ELR (cell line): ENCODE measurements at places on chromosomes 2 and 18.

- DNase-seq = no peak
Observed at GRCh38 chr2:41937921-41938708, 109.7 kb upstream of the PKDCC start.

DNA sequence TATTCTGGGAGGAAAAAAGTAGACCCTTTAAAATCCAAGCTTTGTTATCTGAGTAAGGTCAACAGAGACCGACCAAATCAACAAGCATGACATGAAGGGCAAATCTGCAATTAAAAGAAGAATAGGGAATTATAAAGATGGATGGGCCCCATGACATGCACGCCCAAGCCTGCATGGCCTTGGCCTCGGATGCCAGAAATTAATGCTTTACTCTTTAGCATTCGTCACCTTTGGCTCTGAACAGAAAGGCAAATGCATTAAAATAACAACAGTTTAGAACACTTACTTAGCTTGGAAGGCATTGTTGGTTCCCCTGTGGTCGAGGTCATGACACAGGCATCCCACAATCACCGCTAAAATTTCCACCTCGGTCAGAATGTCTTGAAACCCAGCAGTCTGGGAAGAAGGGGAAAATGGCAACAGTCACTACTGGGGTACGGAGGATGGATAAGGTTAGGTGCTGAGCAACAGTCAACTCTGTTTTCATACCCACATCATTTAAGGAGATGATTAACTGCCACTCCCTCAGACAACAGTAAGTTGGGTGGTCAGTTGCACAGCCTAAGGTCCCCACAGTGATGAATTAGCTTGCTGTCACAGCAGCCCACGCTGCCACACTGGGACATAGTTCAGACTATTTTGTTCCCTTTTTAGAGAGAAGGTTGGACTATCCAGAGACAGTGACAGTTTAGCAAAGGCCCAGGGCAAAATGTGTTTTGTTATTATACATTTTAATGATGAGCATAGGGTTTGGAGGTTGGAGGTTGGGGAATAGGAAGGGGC is 319.1 kb downstream of the AGPS start:
- DNase-seq = no peak

DNA sequence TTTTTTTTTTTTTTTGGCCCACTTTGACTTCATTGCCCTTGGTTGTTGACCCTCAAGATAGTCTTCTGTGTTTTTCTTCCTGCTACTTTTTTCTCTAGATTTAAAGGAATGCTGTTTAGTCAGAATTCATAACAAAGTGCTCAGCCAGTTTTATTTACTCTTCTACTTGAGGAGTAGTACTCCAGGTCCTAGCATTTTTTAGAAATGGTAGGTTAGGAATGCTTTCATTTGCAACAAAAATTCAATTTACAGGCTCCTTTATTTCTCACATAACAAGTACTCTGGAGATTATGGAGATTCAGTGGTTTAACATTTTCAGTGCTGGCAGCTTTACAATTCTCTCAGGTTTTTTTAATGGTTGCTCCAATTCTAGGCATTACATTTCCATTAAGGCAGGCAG is 58.2 kb downstream of the KIAA1328 start:
- no peak for DNase-seq

DNA sequence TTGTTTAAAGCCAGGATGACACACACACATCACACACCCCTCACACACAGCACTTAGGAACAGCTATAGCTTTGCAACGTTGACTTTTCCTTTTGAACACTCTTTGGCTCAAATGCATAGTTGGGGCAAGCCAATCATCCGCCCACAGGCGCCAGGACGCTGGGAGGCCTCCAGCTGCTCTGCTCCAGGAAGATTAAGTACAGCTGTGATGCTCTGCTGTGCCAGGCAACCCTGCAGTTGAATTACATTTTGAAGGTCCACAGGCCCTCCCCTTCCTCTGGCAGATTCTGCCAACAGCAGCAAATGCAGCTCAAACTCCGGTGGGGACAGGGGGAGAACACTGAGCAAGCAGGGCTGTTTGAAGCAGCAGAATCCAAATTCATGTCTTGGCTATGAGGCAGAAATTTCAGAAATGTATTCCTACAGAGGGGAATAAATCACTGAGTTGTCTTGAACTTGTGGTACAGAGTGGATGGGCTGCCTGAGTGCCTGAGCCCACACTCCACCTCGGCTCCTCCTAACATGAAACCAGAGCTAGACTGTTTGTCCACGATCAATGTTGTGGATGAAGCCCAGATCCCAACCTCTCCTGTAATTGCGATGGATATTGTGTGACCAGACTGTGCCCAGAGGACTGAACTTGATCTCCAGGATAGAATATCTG is 86.5 kb upstream of the PPP1CB start:
- no peak for DNase-seq

- no peak for DNase-seq
Observed at GRCh38 chr2:126899616-126900185, 1.0 kb downstream of the TEX51 start.

DNA sequence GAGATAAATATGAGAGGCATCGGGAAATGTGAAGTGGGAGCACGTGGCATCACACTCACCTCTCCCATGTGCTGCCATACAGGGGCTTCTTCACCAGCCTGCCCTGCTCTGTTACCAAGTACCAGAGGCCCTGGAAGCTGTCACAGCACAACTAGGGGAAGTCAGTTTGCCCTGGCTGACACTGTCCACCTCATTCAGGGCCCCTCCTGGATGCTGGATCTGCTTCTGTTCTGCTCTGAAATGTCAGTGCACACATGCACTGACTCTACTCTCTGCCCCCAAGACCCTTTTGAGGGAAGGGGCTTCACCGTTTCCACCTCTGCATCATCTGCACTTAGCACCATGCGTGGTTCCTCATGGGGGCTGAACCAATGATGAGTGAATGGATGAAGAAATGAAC is 311.1 kb downstream of the EN1 start:
- no peak for DNase-seq

GRCh38 chr2:215621381-215621780 is 185.5 kb upstream of the FN1 start:
- no peak for DNase-seq

- no peak for DNase-seq
Observed at GRCh38 chr18:35827903-35828275, 144.6 kb upstream of the RMP24 start.

DNA sequence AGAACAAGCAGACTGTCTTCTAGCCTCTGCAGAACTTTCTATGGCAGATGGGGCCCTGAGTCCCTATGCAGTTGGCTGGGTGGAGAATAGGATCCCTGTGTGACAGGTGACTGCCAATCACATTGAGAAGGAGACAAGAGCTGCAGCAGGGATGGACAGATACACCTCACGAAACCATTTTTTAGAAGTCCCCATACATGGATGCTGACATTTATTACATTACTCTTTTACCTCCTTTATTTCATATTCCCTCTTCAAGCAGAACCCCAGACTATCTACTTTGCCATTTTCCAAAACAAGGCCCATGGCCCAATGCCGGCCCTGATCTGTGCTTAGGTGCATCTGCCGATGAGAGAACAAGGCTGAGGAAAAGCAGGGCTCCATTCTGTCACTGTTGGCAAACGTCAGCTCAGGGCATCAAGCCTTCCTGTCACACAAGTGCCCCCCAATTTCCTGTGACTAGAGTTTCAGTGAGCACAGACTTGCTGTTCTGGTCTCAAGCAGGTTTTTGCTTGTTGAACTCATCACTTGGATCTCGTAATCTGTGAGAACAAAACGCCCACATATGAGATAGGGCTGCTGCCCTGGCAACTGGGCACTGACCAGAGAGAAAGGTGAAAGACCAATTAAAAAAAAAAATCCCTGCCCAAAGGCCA is 35.8 kb downstream of the LOXHD1 start:
- DNase-seq = no peak

DNA sequence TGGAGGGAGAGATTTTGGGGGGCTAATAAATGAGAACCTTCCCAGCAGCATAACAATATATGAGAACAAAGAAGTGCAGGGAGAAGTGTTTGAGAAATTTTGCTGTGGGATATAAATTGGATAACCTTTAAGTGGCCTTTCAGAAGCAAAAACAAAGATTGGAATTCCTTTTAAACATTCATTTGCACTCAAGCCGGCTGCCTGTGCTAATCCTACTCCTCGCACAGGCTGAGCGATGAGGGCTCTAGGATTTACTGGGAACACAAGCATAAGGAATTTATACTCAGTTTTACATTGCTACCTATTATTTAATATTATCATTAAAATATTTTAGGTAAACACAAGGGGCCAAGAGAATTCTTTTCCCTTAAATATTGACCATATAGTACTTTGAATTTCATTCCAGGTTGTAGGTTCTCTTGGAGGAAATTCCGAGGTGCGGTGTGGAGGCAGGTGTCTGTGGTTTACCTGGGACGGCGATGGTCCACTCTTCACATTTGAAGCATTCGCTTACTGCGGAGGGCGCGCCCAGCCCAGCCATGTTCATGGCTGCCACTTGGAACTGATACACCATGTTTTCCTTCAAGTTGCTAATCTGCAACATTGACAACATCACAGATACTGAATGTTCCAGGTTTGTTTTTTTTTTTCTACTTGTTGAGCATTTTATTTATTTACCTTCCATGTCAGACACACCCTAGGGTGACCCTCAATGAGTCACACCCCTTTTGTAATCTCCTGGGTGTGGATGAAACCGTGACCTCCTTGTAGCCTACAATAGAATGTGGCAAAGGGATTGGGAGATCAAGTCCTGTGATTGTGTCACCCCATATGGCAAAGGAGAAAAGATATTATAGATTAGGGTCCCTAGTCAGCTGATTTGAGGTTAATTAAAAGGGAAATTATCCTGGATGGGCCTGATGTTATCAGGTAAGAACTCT is 100.1 kb downstream of the MYOM1 start:
- DNase-seq = peak; percentile 37

GRCh38 chr2:57022496-57022895 is 838.7 kb downstream of the CCDC85A start:
- DNase-seq = peak; percentile 3

DNA sequence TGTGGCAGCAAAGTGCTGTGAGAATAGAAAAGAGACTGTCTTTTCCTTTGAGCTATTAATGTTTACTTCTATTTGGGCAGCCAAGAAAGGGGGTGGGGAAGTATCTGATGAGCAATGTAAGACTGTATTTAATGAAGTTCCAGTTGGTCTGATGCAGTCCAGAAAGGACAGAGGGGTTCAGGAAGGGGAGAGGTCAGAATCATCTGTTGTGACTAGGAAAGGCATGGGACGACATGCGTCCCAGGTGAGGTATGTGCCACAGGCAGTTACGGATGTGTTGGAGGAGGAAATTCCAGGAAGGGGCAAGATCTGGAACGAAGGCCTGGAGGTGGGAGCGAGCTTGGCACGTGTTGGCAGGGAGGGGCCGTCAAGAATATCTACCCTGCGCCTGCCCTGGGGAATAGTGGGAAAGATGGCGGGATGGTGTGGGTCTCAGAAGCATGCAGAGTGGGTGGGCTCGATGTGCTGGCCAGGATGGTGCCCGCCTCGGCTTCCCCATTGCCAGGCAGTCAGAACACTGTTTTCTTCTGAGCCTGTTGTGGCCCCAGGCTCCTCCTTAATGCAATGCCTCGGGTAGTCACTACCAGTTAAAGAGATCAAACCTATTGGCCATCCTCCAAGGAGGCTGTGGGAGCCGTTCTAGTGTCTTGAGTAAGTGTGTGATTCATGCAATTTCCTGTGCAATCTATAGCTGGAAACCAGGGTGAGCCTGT is 57.8 kb upstream of the TXNDC2 start:
- DNase-seq = peak; percentile 100

GRCh38 chr2:111210036-111210435 is 89.3 kb downstream of the BCL2L11 start:
- DNase-seq = no peak

DNA sequence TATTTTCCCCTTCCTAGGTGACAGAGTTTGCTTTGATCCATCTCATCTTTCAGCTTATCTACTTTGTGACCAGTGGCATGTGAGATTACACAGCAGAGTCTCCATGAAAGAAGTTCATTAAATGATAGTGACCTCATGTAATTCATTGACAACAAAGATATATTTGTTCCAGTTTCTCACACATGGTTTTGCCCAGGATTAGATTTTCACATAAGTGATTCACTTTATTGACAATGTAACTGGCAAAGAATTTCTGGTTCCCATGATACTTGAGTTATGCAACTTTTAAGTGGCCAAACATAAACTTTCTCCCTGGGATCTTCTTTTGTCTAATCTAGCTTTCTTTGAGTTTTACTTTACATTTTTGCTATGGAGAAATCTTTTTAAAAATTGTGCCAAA is 50.0 kb downstream of the MC4R start:
- DNase-seq = no peak

DNA sequence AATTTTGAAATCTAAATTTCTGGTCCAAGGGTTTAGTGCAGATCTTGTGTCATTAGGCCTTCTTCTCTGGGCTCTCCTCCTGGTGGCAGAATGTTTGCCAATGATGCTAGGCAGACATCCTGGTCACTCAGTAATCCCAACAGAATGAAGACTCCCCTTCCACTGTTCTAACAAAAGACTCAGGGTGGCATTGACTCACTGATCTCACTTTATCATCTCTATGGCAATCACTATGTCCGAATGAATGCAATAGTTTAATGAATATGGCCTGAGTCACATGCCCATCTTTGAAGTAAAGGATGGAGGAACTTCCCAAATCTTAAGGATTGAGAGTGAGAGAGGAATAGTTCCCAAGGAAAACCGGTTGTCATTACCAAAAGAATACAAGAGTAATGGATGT is 261.1 kb downstream of the KCNE4 start:
- no peak for DNase-seq

DNA sequence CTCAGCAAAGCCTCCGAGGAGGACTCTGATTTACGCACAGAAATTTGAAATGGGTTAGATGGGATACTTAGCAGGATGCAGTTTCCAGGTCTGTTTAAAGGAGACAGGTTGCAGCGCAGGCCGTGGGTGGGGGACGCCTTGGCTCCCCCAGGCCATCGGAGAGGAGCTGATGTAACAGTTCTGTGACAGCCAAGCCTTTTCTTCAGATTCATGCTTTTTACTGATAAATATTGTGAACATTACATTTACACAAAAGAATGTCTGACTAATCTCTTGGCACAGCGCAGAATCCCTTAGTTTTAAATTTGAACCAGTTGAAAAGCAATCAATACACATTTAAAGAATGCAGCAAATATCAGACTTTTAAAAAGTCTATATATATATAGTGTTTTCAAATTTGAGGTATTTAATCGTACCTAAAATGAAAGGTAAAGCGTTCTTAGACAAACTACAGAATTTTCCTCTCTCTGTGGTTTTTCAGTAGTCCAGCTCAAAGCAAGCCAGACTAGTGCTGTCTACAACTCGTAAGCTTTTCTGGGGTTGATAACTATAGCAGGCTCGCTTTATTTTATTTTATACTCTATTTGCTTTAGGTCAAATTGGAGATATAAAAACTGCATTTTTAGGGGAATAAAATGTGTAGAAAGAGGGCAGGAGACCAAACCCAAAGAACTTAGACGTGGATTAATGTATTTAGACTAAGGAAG is 221.9 kb downstream of the PIEZO2 start:
- peak; percentile 69 for DNase-seq

DNA sequence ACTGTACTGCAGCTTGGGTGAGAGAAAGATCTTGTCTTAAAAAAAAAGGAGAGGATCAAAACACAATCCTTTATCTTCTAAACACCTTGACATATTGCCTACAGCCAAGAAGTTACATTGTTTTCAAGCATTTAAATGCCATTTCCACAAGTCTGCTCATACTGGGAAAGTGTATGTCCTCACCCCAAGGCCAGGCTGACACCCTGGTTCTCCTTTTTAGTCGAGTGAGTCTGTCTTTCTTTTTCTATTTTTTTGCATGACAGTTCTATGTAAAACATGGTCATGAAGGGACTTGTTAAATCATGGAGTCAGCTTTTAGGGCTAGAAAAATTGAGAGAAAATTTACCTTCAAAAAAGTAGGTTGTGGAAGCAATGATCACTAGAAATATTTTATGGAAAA is 233.3 kb downstream of the FAM210A start:
- no peak for DNase-seq

GRCh38 chr18:23479829-23480505 is 23.3 kb upstream of the RMC1 start:
- DNase-seq = no peak
